ENCODE measurements at places on chromosomes 4 and X.
A peak's percentile ranks its signal among the peaks of the same experiment; 100 is the strongest.

DNA sequence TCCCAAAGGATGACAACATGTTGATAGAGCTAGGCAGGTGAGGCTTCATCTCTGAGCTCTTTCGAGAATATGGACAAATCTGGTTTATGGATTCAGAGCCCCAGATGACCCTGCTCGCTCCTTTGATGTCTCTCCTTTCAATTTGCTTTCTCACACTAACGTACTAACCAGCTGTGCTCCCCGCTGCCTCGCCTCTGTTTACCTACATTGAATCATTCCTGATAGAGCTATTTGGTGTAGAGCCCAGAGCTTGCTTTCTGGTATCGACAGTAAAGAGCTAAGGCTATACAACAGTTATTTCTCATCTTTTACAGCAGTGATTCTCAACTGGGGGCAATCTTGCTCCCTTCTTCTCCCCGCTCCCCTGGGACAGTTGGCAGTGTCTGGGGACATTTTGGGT, 8.9 kb upstream of the PHKA2 start:
- DNase-seq = no peak

DNA sequence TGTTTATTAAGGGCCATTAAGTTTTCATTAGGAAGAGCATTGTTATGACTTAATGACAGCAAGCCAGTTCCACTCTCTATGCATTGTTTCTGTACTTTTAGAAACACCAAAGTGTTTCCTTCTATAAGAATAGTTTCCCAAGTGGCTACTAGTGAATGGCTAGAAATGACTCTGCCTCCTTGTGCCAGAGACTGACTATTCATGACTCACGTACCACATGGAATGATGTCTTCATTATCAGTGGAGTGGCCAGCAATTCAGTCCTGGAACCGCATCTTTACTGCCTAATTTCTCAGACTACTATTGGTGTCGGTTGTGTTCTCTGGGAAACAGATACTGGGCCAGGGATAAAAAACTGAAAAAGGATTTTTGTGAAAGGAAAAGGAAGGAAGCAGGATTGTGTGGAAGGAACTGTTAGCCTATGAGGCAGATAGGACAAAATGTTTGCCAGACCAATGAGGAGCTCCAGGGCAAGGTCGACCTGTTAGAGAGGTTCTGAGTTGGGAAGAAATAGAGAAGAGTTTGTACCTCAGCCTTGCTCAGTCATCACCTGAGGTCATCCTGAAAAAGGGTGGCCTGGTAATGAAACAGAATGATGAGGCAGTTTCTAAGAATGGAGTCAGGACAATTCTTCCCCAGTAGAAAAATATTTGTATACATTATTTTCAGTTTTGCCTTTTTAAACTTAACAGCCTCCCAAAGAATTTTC, 218.6 kb downstream of the SPCS3 start:
- no peak for DNase-seq

- no peak for DNase-seq
Observed at GRCh38 chrX:102338162-102338561, 91.2 kb downstream of the NXF2 start.

- no peak for DNase-seq
Observed at GRCh38 chrX:108070891-108071290, 20.5 kb downstream of the PSMD10 start.

- DNase-seq = no peak
Observed at GRCh38 chr4:94610145-94610544, 147.6 kb upstream of the BMPR1B start.

- DNase-seq = no peak
Observed at GRCh38 chr4:26780539-26780938, 80.1 kb upstream of the STIM2 start.

- no peak for DNase-seq
Observed at GRCh38 chrX:107577933-107578332, 50.4 kb upstream of the PRPS1 start.

DNA sequence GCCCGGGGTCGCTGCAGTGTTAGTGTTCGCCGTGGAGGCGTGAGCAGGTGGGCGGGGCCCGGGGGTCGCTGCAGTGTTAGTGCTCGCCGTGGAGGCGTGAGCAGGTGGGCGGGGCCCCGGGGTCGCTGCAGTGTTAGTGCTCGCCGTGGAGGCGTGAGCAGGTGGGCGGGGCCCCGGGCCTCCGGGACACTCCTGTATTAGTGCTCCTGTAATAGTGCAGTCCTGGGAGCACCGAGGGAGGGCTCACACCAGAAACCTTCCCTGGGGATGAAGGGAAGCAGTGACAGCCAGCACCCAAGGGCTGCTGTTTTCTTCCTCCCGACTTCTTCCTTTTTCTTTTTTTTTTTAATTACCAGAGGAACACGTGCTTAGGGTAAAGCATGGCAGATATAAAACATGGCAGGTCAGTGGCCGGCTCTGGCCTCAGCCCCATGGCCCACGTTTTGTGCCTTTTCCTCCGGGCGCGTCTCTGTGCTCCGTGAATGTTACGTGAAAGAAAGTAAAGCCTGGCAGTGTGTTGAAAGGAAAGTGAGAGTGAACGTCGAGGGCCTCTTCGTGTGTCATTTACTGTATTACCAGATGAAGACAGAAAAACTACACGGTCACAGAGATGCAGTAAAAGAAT, 42.0 kb downstream of the PCGF3 start:
- DNase-seq = no peak

DNA sequence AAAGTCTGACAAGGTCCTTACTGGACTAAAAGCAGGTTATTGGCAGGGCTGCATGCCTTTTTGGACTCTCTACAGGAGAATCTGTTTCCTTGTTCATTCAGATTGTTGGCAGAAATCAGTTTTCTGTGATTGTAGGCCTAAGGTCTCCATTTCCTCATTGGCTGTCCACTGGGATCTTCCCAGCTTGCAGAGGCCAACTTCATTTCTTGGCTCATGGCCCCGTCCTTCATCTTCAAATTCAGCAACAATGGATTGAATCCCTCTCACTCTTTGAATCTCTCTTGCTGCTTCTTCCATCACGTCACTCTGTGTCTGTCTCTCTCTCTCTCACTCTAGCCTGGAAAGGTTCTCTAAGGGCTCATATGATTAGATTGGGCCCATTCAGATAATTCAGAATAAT, 14.9 kb upstream of the GLUD2 start:
- DNase-seq = no peak

- DNase-seq = no peak
Observed at GRCh38 chr4:84681486-84682274, 98.8 kb downstream of the CDS1 start.

DNA sequence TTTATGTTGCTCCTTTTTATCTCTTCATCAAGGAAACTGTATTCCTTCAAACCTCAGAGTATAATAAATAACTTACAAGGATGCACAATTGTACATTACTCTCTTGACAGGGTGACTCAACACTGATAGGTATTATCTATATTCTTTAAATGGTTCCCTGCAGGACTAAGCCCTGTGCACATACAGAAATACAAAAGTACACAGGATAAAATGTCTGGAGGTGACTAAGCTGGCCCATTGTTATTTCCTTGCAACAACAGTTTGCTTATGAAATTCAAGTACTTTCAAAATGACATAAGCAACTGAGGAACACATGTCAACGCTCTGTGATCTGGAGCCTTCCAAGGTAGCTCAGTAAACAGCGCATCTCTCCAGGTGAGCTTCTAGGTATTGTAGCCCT, 83.8 kb upstream of the RPL34 start:
- no peak for DNase-seq

- no peak for DNase-seq
Observed at GRCh38 chr4:139535228-139535870, 20.7 kb downstream of the SETD7 start.

DNA sequence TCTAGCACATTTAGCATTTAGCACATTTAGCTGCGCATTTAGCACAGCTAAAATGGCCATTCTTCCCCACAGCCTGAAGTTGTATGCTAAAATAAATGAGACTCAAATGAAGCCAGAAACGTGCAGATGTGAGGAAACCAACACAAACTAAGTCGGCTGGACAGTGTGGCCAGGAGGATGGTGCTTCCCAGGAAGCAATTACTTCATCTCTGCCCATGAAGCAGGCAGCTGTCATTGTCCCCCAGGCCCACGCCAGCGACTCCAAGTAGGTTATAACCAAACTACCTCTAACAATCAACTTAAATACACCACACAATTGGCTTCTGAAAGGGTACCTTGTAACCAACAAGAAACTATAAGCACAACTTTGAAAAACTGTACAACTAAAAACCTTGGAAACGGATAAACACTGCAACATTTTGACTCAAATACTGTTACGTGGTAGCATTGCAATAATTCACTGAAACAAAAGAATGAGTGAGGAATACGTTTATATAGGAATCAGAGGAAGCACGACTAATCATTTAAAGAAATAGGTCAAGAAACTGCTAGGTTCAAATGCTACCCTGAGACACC, 39.2 kb downstream of the AFAP1 start:
- DNase-seq = no peak

GRCh38 chrX:42720209-42720608, 57.8 kb downstream of the PPP1R2C start:
- DNase-seq = no peak

DNA sequence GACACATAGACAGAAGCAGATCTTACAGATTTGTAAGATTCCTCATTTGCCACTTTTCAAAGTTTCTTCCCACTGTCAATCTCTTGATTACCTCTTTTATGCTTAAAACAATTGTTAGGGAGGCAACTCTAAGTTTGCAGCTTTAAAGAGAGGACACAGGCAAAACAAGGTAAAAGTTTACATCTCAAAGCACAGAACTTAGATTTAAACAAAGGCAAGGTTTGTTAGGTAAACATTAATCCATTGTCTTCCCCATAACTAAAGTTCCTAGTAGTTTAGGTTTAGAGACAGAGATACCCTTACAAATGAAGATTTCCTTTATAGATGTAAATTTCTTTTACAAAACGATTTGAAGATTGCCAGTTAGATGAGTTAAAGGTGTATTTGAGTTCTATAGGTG, 176.9 kb downstream of the AASDH start:
- DNase-seq = no peak

- DNase-seq = no peak
Observed at GRCh38 chr4:140096483-140096861, 57.5 kb downstream of the MAML3 start.

DNA sequence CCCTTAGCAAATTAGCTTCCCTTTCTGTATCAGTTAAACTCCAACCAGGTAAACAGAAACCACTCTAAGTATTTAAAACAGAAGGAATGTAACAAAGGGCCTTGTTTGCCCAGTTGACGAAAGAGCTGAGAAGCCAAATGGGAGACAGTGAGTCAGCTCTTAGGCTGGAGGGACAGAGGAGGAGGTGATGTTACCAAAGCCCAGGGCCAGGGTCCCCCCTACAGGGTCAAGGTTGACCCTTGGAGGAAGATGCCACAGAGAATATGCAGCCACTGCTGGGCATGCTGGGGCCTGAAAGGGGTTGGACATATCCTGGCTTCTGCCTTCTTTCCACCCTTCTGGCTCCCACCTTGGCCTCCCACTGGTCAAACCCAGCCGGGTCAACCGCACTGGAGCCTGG, 38.3 kb upstream of the LGI2 start:
- no peak for DNase-seq

DNA sequence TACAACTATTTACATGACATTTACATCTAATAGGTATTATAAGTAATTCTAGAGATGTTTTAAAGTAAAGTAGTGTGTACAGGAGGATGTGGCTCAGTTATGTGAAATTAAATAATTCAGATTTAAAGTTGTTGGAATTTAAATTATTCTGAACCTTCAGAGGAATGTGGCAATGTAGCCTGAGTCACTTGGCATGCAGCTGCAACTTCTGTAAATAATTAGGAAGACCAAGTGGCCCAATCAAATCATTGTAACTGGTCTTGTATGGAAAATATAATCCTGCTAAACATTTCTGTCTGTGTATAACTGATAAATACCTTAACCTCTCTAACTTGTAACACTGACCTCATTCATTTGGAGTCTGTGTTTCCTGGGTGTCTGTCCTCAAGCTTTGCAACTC, 828.9 kb downstream of the GLUD2 start:
- no peak for DNase-seq

DNA sequence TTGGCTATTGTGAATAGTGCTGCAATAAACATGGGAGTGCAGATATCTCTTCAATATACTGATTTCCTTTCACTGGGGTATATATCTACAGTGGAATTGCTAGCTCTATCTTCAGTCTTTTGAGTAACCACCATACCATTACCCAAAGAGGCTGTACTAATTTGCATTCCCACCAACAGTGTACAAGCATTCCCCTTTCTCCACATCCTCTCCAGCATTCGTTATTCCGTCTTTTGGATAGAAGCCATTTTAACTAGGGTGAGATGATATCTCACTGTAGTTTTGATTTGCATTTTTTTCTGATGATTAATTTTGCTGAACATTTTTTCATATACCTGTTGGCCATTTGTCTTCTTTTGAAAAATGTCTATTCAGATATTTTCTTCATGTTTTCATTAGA, 110.3 kb downstream of the PRDM5 start:
- no peak for DNase-seq

DNA sequence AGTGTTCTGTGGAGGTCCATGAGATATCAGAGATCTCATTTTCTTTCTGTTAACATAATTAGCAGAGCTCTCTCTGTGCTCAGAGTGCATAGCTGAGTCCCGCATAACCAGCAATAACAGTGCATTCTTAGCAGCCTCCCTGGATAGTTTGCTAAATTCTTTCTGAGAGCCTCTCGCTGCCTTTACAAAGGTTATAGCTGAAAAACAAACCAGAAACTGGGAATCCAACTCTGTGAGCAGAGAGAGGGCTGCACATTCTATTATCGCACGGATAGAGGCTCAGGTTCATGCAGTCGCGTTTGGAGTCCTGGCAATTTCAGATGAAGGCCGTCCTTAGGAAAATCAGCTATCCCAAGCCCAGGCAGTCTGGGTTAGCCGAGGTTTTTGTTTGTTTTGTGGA, 1.2 kb downstream of the ENPP6 start:
- DNase-seq = no peak

DNA sequence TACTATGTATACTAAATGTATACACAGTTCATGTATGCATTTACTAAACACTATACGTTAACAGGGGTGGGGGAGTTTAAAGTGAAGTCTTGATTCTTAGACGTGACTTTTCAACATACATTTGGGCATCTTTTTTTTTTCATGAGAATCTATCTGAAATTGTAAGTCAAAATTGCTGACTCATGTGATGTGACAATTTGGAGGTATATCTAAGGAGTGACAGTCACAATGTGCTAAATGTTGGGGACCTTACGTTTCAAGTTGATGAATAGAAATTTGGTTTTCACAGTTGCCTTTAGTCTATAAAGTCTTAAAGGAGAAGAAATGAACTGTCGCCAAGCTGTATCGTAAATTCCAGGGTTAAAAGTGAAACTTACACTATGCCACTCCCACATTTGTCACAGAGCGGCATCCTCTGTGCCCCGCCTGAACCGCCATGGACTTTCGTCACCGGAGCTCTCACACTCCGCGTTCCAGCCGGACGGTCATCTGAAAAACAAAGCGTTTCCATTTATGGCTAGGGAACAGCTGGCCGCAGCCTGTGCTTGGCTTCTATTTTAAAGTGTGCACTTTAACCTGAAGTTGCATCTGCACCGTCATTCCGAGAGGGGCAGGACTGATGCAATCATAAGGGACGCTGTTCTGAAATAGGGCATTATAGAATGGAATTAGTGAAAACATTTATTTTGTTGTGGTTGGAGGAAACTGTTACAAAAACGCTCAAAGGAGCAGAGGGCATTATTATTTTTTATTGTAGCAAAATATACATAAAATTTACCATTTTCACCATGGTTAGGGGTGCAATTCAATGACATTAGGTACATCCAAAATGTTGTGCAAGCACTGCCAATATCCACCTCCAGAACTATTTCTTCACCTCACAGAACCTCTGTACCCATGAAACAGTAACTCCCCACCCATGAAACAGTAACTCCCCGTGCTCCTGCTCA, 30.9 kb downstream of the PDLIM3 start:
- DNase-seq = peak; percentile 22

- DNase-seq = no peak
Observed at GRCh38 chrX:104854188-104854587, 288.2 kb downstream of the IL1RAPL2 start.

- DNase-seq = no peak
Observed at GRCh38 chr4:104206784-104207183, 287.9 kb downstream of the CXXC4 start.
